ENCODE measurements at places on chromosomes 1 and 21.

DNA sequence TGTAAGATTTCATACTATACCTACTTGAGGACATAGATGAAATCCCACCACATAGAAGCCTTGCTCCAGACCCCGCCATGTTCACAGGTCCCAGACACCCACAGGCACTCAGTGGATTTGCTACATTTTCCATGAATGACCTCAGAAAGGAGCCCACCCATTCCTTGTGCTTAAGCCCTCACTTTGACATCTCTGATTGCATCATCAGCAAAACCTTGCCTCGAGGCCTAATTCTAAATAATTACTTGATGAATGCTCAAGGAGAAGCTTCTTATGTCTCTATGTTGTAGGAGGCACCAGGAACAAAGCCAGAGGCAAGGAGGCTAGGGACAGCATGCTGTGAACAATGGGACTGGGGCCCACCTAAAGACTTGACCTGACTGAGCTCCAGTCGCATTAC lies 12.1 kb downstream of the OVGP1 start:
- no peak for DNase-seq

GRCh38 chr21:30243691-30244090 lies 27.8 kb upstream of the CLDN8 start:
- DNase-seq, result no peak

- DNase-seq, result no peak
Observed at GRCh38 chr1:85484264-85484663, 19.3 kb upstream of the DDAH1 start.

- DNase-seq, result peak; percentile 77
Observed at GRCh38 chr1:84301004-84301784, at the start of gene SAMD13. Gene SAMD13 (plus strand): TSS chr1:84301708. CDS start chr1:84303235, 1,527 bp downstream.

DNA sequence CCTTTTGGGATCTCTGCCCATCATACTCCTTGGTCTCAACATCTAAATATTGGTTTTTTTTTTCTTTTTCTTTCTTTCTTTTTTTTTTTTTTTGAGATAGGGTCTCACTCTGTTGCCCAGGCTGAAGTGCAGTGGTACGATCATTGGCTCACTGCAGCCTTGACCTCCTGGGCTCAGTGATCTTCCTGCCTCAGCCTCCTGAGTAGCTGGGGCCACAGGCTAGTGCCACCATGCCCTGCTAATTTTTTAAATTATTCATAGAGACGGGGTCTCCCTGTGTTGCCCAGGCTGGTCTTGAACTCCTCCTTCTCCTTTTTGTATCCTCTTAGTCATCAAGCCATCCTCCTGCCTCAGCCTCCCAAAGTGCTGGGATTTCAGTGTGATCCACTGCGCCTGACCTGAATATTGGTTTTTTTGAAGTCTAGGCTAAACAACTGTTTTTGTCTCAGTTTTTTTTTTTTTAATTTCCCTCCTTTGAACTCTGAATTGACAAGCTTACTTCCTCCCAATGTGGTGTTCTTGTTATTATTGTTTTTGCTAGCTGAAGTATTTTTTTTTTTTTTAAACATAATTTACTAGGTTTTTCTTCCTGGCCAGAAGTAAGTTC lies 30.9 kb downstream of the MAPKAPK2 start:
- DNase-seq, result no peak

DNA sequence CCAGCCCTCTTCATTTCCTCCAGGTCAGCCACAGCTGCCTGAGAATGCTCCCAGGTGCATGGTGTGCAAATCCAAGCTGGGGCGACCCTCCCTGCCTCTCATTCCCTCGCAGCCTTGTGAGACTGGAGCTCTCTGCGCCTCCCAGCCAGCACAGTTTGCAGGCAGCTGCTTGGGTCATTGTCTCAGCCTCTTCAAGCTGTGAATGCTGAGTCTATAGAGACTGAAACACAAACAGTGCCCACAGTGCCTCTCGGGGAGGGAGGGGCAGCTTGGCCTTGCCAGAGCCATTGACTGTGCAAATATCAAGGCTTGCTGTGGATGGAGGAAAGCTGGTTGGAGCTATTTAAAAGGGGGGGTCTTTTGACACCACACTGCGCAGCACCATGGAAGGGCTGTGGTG lies 10.6 kb downstream of the PLXNA2 start:
- DNase-seq, result no peak

- peak; percentile 40 for DNase-seq
Observed at GRCh38 chr1:100941098-100941527, 45.2 kb downstream of the SLC30A7 start.

GRCh38 chr1:40662151-40662550 lies 3.3 kb downstream of the RIMS3 start:
- DNase-seq, result no peak

GRCh38 chr1:171754353-171754705 lies 12.5 kb upstream of the VAMP4 start:
- no peak for DNase-seq

DNA sequence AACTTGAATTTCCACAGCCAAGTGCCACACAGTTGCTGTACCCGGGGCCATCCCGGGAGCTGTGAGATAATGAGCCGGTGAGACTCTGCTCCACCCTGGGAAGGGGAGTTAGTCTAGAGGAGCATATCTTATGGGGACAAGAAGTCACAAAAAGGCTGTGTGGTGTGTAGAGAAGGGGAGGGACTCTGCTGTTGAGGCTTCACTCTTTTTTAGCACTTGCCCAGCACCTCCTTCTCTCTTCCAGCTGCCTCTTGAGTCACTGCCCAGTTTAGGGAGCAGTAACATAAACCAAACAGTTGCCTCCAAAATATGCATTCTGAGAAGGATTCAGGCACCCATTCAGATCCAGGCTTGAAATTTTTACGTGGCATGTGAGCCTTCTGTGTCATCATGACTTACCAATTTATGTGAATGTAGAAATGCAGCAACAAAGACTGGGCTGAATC lies 744 bp upstream of the WDR26 start:
- peak; percentile 34 for DNase-seq

- DNase-seq, result no peak
Observed at GRCh38 chr1:111704776-111705175, 34.4 kb downstream of the INKA2 start.

DNA sequence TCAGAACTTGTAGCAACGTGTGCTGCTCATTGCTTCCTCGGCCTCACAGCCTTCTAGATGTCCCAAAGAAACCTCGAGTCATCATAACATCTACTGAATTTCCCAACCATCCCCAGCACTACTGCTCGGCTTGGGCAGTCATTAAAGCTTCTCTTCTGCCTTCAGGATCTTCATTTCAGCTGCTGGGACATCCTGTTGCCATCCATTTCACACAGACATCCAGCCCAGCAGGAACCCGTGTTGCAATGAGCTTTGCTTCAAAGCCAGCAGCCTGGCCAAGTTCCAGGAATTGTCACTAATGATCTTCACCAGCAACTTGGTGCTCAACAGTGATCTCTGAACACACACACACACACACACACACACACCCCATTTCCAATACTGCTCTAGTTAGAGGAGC lies 18.5 kb downstream of the WLS start:
- no peak for DNase-seq

GRCh38 chr1:71510725-71511124 lies 429.9 kb upstream of the ZRANB2 start:
- no peak for DNase-seq

Data from activated CD8-positive, alpha-beta T cell treated with anti-CD3 and anti-CD28 coated beads for 36 hours (primary cell).